RKO (cell line): ENCODE measurements at places on chromosomes 12 and 14.

GRCh38 chr12:12964255-12964654 lies 12.3 kb upstream of the GPRC5D start:
- DNase-seq = no peak

- no peak for DNase-seq
These were observed 26.5 kb downstream of the BMP4 start for GRCh38 chr14:53929871-53930715.

GRCh38 chr12:128337431-128338170 lies 70.6 kb downstream of the TMEM132C start:
- DNase-seq = no peak

GRCh38 chr12:22457085-22457484 lies 87.3 kb downstream of the C2CD5 start:
- no peak for DNase-seq

GRCh38 chr12:27252934-27253333 lies 8.8 kb downstream of the STK38L start:
- no peak for DNase-seq

- DNase-seq = no peak
These were observed 54.4 kb downstream of the TESC start for GRCh38 chr12:117044790-117045159.

GRCh38 chr12:96850676-96851075 lies 56.4 kb upstream of the NEDD1 start:
- DNase-seq = no peak

GRCh38 chr12:21775133-21775820 lies 771 bp upstream of the KCNJ8 start:
- DNase-seq = no peak

- no peak for DNase-seq
These were observed 215.0 kb downstream of the BMP4 start for GRCh38 chr14:53741479-53742232.

DNA sequence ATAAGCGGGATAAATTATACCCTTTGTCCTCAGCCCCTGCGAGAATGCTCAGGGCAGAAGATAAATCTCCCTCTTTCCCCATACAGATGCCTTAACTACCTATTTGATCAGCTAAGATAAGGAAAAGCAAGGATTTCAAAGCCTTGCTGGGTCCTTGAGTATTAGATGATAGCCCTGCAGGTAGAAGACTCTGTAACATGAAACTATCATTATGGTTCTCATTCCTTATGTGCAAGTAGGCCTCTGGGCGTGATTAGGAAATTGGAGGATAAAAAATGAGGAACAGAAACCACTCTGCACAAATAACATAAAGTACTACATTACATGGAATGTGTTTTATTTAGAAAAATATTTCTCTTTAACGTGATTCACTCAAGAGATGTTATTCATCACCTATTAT lies 14.5 kb upstream of the WDR89 start:
- DNase-seq = no peak

GRCh38 chr14:80278293-80279023 lies 67.2 kb upstream of the DIO2 start:
- no peak for DNase-seq

GRCh38 chr14:81295958-81296923 lies 75.5 kb upstream of the GTF2A1 start:
- no peak for DNase-seq

DNA sequence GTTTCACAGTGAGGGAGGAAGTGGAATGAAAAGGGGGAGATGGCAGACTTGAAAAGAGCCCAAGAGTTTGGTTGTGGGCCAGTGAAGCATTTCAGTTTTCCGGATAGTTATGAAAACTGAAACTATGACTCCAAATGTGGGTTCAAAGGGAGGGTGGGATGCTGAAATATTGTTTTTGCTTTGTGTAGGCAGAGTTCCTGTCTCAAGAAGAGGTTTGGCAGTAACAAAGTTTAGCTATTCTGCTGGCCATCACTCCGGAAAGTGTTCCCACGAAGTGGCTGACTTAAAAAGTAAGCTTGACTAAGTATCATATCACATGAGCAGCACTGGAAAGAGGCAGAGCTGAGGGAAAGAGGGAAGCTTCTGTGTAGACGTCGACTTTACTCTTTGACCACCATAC lies 85.2 kb downstream of the CAND1 start:
- no peak for DNase-seq

GRCh38 chr12:14367040-14367661 lies 1.7 kb downstream of the ATF7IP start:
- DNase-seq = peak; percentile 80

DNA sequence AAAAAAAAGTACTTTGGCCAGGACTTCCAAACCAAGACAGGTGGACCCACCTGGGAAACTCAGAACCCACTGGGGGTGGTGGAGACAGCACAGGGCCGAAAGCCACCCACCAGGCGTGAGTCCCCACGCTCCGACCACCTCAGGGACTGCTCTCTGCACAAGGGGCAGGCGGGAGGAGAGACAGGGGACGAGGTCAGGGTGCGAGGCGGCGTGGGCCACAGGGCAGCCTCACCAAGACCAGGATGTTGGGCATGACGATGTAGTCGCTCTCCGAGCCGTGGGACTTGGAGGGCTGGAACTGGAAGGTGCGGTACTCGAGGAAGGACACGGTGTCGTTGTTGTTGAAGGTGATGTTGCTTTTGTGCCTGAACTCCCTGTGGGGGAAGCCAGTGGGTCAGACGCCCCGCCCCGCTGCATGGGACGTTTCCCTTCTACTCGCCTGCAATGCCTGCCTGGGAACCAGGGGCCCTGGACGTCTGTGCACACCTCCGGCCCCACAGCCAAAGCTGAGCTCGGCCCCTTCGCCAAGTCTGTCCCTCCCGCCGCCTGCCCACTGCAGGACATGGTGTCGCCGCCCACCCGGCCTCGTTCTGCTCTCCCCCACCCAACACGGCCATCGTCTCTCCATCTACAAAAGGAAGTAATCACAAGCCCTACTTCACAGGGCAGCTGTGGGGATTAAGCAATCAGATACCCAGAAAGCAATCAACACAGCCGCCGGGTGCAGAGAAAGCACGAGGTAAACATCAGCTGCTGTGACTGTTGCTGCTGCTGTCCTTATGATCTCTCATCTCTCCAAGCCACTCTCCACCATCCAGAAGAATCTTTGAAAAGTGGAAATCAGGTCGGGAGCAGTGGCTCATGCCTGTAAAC lies 48.7 kb downstream of the SCARB1 start:
- no peak for DNase-seq

DNA sequence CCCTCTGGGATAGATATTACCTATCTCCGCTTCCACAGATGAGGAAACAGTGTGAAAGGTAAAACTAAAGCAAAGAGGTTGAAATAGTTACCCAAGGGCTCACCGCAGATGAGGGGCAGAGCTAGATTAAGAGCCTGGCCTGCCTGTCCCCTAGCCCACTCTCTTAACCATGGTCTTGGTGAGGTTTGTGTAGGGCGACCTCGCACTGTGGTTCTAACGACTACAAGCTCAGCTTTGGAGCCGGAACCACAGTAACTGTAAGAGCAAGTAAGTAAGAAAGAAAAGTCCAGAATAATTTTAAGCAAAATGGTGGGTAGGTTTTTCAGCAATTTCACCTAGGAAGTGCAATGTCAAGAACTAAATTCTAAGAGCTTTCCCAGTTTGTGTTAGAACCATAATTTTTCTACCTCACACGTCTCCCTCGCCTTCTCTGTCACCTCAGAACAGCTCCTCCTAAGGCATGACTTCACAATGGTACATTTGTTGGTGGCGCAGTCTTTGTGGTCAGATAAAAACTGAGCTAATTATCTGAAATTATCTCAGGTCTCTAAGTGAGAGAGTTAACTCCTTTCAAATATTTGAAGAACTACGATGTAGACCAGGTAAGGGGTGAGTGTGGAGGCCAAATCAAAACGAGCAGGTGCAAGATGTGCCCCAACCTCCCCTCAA lies 64.8 kb downstream of the DAD1 start:
- DNase-seq = no peak

- no peak for DNase-seq
These were observed 267.7 kb downstream of the SLC6A15 start for GRCh38 chr12:84644908-84645307.

GRCh38 chr12:50785406-50786001 lies 21.6 kb downstream of the ATF1 start:
- DNase-seq = no peak

DNA sequence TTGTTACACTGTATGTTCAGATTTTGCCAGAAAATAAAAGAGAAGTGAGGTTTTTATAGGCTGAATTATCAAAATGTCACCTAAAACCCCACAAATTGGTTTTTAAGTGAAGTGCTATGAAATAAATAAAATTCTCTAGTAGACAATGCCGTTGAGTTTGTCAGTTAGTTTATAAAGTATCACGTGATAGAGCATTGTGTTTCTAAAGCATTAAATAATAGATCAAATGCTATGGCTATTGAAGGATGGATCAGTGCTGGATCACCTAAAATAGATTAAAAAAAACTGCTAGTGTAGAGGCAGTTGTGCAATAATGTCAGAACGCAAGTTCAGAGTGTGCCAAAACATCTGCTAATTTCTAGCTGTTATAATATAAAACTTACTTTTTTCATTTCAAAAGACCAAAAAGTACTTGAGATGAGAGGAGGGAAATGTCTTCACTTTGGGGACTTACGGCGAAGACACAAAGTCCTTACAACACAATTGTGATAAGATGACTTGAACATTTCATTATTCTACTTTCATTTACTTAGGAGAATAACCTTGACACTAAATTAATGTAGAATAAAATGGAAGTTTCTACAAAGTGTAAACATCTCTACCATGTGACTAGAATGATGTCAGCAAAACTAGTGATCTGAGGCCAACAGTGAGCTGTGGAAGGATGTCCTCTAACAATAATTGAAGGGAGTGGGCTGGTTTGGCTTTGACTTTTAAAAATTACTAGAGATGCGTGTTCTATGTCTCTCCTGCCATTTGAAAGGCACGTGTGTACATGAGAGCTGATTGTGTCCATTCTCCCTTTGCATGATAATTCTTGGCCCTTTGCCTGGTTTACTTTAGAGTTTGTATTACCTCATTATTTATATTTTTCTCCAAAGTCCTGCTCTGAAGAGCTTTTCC lies 154.4 kb upstream of the PDE3A start:
- DNase-seq = no peak

- DNase-seq = no peak
These were observed 29.5 kb downstream of the ACTN1 start for GRCh38 chr14:68949601-68949965.

DNA sequence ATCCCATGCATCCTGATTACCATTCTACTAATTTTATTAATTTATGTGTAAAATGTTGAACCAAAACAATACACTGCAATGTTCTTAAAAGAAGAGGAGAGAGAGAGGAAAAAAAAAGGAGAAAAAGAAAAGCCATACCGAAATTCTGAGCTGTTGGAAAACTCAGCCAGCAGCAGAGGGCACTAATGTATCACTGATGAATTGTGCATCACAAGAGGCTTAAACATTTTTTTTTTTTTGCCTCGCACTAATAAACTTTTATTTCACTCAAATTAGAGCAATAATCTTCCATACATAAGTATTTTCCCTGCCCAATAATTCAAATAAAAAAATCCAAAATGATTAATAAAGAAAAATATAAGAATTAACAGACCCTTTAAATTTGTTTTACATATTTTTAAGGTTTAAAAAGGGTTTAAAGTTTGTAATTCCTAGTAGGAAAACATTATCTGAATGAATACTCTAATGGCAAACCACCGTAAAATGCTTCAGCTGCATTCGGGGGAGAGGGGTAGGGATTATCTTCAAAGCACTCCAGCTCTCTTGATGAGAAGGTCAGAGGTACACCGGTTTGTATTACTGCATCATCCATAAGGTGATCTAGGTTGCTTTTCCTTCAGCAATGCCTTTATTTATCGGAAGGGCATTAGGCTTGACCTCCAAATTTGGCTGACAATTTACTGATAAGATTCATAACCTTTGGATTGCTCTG lies 41.9 kb downstream of the ATP23 start:
- DNase-seq = peak; percentile 40

DNA sequence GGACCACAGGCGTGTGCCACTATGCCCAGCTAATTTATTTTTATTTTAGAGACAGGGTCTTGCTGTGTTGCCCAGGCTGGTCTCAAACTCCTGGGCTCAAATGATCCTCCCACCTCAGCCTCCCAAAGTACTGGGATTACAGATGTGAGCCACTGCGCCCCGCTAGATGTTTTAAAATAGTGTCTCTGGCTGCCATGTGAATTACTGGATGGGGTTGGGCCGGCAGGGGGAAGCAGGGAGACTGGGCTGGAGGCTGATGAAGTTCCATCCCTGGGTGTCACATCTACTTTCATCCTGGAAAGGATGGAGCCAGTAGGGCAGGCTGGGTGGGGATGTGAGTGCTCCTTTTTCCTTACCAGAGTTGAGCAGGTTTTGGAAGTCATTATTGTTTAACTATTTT lies 46.1 kb downstream of the DNAH10 start:
- DNase-seq = no peak

DNA sequence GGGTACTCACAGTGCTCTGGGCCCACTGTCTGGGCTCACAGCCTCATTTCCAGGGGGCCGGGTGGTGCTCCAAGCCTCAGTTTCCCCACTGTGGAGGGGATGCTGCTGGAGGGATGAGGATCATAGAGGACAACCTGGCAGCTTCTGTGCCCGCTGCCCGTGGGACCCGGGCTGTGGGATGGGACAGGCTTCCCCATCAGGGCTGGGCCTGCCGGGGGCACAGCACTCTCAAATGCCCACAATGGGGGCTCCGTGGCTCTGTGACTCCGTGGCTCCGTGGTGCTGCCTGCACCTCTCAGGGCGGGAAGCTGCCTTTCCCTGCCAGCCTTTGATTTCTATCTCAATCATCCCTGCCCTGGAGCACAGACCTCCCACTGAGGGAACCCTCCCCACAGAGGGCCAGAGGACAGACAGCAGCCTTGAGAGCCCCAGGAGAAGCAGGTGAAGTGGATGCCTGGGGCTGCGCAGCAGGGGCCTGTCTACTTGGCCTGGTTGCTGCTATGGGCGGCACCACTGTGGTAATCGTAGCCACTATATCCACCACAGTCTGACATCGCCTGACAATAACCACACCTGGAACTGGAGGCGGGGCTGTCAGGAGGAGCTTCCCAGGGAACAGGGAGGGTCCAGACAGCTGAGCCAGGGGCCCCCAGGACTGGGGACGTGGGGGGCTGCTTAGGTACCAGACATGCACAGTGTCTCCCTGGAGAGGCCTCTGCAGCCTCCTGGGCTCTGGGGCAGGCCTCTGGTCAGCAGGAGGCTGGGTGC lies 375.9 kb downstream of the TMEM121 start:
- no peak for DNase-seq

DNA sequence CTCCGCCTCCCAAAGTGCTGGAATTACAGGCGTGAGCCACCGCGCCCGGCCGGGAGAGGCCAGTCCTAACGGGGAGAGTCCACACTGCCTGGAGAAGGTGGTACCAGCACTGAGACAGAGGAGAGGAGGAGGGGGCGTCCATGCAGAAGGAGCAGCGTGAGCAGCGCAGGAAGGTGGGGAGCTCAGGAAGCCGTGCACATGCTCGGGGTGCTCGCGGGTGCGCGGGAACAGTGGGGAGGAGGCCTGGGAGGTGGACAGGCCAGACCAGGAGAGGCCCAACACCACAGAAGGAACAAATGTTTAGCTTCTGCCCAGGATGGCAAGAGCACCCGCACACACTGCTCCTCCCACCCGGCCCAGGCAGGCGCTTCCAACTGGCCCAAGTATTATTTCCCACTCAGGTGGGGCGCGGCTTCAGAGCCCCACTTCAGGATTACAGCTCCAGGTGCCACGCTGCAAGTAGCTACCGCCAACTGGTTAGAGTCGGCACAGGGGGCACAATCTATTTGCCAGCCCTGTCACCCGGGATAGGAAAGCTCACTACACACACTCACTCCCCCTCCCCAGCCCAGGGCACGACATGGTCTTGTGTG lies 80.8 kb upstream of the BCL11B start:
- no peak for DNase-seq
